ENCODE measurements at places on chromosomes 7 and 10.

DNA sequence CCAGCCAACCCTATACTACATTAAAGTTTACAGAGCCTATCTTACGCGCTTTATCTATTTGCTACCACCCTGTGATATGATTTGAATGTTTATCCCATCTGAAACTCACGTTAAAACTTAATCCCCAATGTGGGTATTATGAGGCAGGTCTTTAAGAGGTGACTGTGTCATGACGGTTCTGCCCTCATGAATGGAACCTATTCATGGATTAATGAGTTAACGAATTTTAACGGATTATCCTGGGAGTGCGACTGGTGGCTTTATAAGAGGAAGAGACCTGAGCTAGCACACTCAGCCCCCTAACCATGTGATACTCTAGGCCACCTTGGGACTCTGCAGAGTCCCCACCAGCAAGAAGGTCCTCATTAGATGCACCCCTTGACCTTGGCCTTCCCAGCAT lies 37.8 kb downstream of the SRPK2 start:
- no peak for DNase-seq

- DNase-seq = no peak
Observed at GRCh38 chr7:81515009-81515408, 254.8 kb downstream of the HGF start.

GRCh38 chr10:86863484-86863842 lies 94.0 kb downstream of the MMRN2 start:
- no peak for DNase-seq

DNA sequence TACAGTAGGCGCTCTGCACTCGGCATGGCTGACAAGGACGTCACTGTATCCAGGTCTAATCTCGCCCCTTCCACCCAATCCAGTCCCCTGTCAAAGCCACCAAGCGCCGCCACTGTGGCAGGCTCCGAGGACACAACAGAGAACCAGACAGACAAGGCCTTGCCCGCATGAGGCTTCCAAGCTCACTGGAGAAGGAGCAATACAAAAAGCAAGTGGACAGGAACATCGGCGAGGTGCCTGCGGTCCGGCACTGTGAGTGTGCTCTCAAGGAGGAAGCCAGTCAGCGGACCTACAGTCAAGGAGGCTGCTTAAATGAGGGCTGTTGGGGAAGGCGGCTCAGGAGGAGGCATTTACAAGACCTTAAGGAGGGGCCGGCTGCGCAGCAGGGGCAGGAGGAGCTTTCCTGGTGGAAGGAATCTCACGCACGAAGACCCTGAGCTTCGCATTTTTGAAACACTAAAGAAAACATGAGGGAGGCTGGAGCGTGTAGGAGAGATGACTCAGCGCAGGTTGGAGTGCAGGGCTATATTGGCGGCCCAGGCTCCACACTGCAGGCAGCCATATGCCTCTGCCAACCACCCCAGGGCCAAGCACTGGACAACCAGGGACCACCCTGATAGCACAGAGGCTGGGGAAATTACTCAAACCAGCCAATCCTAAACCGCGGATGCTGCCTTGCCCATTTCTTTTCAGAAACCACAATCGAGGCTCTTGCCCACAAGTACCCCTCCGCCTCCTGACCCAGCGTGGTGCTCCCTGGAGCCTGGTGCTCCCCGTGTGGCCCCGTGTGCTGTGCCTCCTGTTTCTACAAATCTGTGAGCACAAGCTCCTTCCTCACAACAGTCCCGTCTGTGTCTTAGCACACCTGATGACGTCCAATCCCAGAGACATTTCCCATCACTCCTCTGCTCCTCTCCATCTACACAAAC lies 28.9 kb downstream of the GNA12 start:
- no peak for DNase-seq

GRCh38 chr7:2883101-2883500 lies 39.0 kb upstream of the GNA12 start:
- DNase-seq = no peak

- DNase-seq = no peak
Observed at GRCh38 chr10:103781329-103782061, 73.9 kb downstream of the SH3PXD2A start.

DNA sequence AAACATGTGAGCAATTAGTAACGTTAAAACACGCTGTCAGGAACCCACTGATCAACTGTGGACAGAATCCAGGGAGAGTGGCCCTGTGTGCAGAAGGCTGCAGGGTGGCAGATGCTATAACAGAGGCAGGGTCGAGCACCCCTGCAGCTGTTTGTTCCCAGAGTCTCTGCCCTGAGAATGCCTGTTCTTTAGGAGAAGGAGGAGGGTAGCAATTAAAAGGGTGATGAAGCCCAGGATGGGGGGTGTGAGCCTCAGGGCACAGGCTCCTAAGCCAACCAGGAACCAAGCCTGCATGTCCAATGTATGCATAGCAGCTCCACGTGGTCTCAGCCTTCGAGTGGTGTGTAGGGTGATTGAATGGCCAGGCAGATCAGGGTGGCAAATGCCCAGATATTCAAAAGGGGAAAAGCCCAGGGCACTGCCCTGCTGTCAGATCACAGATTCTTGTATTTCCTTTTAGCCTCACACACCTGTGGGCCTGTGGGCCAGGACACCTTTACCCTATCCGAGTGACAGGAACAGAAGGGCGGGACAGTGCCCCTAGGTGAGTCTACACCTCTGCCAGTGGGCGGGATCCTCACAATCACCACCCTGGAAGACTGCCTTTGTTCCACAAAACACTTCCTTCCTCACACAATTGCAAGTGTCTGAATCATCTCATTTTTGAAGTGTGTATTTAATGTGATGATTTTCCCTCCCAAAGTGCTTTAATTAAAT lies 7.3 kb downstream of the WDFY4 start:
- no peak for DNase-seq

Measured in activated CD8-positive, alpha-beta memory T cell treated with anti-CD3 and anti-CD28 coated beads for 1 hour (primary cell).